ENCODE measurements at places on chromosomes 3 and 15.

- DNase-seq = no peak
Measured at GRCh38 chr3:181933052-181933618, 221.4 kb downstream of the SOX2 start.

- DNase-seq = no peak
Measured at GRCh38 chr3:134459562-134459961, 26.2 kb downstream of the ANAPC13 start.

- no peak for DNase-seq
Measured at GRCh38 chr3:125214738-125215137, 2.2 kb upstream of the SLC12A8 start.

DNA sequence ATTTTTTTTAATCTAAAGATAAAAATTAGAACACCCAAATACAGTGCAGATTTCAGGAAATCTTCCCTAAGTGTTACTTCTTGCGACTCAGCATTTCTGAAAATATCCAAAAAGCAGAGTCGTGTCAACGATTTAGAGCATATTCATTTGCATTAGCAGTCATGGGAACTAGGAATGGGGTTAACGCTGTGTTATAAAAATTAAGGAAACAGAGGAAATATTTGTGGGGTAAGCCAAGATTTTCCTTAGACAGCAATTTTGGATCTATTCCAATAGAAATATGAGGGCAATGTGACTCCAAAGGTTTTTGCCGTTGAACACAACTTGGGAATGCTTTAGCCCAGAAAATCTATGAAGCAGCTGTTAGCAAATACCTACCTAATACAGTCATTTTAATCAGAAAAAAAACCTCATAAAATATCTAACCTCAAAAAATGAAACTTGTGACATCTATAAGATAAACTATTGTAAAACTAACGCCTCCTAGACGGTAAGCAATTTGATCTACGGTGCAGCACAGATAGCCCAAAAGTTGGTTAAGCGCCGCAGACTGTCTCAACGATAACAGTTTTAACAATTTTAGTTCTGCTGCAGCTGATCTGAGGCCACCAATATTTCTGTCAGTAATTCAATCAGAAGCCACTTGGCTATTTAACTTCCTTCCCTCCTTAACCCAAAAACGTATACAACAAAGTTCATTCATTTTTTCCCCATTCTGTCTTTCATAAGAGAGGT lies 5.8 kb upstream of the ATP11B start:
- DNase-seq = peak; percentile 77

DNA sequence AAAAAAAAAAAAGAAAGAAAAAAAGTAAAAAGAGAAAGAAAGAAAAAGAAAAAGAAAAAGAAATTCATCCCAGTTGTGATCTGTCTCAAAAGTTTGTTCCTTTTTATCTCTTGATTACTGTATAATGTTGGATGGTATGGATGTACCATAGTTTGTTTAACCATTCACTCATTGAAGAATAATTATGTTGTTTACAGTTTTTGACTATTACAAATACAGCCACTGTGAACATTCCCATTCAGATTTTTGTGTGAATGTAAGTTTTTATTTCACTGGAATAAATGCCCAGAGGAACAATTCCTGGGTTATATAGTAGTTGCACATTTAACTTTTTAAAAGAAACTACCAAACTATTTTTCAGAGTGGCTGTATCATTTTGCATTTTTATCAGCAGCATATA lies 10.3 kb upstream of the CCR8 start:
- no peak for DNase-seq

DNA sequence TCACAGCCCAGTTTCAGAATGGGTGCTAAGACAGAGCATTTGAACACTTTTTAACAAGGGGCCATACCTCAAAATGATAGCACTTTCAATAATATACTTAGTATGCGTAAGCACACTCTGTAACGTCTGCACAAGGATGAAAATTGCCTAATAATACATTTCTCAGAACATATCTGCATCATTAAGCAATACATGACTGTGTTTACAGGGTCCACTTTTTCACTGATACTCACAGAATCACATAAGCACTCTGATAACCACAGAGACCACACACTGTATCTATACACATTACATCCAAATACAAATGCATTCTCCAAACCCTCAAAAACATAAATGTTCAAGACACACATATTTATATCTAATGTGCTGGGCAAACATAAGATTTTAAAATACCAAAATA lies 79.8 kb downstream of the NR1I2 start:
- DNase-seq = no peak

DNA sequence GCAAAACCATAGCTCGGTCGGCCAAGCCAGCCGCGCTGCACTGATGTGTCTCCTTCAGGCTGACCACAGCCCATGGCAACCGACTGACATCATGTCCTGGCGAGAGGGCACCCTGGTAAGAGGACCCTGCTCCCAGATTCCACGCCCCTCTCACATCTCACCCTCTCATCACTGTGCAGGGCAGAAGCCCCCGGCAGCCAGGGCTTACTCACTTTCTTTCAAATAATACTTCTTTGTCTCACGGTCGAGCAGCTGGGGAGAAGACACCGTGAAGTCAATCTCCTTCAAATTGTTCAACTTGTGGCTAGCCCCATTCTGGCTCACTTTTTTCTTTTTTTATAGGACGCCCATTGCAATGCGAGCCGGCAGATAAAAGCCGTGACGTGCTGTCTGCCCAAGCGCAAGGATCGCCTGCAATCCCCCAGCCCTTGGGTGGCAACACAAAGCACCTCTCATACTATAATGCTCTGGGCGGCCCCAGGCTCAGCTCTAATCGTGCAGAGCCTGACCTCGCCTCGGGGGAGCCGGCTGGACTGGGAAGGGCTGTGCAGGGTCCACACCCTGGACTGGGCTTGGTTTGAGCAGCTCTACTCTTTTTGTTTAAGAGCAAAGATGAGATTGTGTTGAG lies 33.6 kb downstream of the VGLL4 start:
- no peak for DNase-seq

GRCh38 chr15:68431037-68431791 lies 749 bp downstream of the ITGA11 start:
- DNase-seq = no peak

DNA sequence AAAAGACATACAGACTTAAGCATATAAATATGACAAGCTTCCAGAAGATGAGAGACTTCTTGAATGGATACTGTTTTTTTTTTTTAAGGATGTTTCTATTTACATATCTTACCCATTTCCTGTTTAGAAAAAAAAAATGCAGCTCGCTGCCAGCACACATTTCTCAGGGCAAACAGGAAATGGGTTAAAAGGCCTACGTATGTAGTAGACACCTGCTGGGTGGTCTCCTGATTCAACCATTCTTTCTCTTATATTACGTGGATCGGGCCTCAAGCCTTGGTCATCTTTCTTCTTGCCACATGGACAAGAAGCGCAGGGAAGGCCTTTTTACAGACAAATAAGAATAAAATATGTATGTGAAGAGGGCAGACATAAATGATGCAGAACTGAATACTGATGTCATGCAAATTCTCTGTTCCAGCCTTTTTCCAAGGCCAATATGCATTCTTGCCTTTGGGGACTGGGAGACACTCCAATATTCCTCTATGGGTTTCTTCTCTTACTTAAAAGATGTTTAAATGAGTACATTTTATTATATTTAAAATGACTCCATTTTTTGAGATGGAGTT lies 35.0 kb upstream of the TJP1 start:
- no peak for DNase-seq

DNA sequence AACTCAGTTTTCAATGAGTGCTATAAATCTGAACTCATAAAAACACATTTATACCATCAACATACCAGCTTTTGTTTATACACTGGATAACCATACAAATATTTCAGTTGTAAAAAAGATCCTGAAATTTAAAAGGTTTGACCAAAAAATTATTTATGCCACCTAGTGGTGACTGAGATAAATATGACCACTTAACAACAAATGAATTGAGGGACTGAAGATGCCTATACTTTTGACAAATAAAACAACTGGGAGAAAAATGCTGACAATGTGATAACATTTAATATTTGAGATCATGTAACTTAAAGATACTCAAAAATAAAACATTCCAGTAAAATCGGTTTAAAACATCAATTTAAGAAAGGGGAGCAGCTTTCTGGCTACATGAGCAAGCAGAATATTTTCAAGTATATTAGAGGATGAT lies 30.4 kb downstream of the ATG3 start:
- DNase-seq = peak; percentile 43

GRCh38 chr3:43760938-43761337 lies 70.2 kb downstream of the ABHD5 start:
- DNase-seq = no peak

DNA sequence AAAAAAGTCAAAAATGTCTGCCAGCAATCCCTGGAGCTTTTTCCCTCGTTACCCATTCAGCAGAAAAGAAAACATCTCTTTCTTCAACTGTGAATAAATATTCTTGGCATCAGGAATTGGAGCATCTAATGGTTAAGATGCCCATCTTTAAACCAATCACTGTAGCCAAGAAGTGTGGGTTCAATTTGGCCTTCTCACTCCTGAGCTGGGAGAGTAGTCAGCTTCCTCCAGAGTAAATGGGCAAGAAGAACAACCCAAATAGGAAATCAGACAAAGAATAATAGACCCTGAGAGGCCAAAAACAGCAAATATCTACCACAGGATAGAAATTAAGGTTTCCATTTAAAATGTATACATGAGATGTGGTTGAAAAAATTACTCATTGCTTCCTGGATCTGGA lies 508.0 kb upstream of the MDFIC2 start:
- DNase-seq = no peak

- DNase-seq = no peak
Measured at GRCh38 chr3:165523801-165524200, 313.4 kb downstream of the BCHE start.

GRCh38 chr3:168117853-168118313 lies 22.2 kb upstream of the GOLIM4 start:
- no peak for DNase-seq

DNA sequence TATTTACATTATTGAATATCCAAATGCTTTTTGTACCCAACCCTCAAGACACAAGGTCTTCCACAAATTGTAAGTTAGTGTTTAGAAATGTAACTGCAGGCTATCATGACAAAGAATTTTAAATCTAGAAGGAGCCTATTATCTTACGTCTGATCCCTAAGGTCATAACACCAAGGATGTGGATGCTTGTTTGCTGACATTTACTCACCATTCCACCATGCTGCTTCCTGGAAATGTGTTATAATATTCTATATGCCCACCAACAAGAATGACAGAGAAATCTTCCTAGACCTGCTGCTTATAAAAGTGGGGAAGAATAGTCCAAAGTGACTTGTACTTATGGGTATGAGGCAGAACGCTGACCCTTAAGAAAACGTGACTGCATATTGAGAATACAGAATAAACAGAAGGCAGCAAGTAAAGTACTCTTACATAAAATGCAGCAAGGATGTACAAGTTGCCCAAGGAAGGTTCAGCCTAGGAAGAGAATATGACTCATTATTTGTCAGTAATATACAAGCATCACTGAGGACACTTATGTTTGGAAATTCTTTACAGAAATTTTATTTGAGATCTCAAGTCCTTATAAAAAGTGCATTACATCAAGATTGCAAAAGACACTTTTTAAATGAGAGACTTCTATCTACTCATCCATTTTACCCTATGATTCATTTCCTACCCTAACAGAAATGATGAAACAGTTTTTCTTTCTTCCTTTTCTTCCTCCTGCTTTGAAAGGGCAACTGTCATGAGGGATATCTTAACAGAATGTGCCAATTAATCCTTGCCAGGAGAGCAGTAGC lies 59.6 kb downstream of the ESYT3 start:
- no peak for DNase-seq

GRCh38 chr3:171765511-171765887 lies 44.8 kb downstream of the PLD1 start:
- DNase-seq = no peak

DNA sequence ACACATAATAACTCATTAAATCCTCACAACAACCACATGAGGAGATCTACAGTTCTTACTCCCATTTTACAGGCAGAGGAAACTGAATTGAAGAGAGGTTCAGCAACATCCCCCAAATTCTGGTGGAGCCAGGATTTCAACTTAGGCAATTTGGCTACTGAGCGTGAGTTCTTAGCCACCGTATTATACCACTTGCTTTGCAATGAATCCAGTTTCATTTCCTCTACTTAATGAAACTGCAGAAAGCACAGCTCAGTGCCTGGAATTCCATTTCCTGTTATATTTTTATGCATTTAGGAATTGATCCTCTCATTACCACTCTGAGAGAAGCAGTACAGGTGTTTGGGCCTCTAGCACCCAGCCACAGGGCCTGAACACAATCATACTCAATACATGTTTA lies 4.3 kb downstream of the ZNF860 start:
- DNase-seq = no peak

DNA sequence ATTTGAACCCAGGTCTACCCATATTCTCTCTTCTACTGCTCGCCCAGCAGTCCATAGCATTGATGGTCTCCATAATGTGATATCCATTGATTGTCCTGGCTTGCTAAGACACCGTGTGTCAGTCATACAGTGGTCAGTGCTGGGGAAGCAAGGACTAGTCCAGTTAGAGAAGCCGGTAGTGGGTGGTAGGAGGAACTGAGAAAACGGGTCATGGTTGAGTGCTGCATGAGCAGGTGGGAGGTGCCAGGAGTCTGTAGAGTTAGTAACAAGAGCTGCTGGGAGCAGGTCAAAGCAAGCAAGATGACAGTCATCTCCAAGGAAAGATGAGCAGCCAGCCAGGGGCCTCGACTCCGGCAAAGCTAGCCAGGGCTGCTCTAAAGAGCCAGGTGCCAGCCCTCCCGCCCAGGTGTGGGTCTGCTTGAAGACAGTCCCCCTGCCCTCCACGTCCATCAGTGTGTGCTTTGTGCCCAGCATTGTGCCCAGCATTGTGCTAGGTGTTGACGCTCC lies 29.5 kb upstream of the USP3 start:
- no peak for DNase-seq

DNA sequence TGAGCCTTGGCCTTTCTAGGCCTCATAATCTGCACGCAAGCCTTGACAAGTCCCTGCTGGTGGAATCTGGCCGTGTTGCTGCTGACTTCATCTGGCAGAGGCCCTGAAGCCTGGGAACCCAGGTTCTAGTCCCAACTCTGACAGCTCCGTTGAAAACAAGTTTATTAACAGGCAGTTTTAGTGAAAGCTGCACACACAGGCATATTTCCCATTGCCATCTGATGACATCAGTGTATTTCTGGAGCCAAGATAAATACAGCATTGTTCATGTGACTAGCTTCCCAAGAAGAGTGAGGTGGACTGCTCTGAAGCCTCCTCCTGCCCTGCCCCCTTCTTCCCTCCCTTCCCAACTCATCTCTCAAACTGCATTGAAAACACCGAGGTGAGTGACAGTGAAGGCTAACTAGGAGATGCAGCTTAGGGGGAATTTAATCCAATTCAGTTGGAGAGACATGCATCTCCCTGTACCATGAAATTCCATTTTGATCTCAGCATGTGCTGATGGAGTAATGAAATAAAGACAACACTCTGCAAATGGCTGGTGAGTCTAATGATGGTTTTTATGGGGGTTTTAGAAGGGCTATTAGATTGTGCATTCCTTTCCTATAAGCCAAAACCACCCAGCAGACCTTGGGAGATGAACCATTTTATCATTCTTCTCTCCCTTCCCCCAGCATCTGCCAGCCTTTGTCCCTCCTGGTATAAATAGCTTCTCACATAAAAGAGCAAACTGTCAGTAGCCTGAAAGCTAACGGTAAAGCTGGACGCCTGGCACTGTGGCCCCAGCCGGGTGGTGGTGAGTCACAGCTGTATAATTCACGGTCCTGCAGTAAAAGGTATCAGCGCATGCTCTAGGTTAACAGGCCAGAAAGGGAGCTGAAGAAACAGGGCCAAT lies 38.0 kb downstream of the PRICKLE2 start:
- DNase-seq = no peak

GRCh38 chr3:72390841-72391240 lies 457.4 kb downstream of the SHQ1 start:
- DNase-seq = no peak

GRCh38 chr15:60548101-60548500 lies 69.2 kb upstream of the ICE2 start:
- DNase-seq = no peak

GRCh38 chr3:170228093-170228766 lies 6.0 kb downstream of the PRKCI start:
- DNase-seq = no peak

All from erythroblast (primary cell).